Right lung (tissue), 10 donors: ENCODE measurements at places on chromosomes 5 and 9.

DNA sequence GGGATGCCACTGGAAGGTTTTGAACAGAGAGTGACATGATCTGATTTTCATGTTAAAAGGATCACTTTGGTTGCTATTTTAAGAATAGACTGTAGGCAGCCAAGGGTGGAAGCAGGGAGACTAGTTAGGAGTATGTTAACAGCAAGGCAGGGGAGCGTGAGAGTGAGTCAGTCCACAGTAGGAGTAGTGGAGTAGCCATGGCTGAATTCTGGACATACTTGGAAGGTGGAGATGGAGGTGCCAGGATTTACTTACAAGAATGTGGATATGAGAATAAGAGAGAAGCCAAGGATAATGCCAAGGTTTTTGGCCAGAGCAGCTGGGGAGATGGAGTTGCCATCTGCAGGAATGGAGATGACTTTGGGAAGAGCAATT is 118.8 kb downstream of the GALNT10 start:
- no peak for DNase-seq

GRCh38 chr9:108217431-108218349 is 638.1 kb downstream of the ACTL7B start:
- no peak for DNase-seq

- DNase-seq = peak; percentile 33
Measured at GRCh38 chr9:115456515-115456914, 338.6 kb upstream of the TNC start.

- DNase-seq = no peak
Measured at GRCh38 chr9:118331622-118332045, 627.4 kb downstream of the TLR4 start.

GRCh38 chr9:90034071-90034470 is 429.3 kb downstream of the GADD45G start:
- no peak for DNase-seq

DNA sequence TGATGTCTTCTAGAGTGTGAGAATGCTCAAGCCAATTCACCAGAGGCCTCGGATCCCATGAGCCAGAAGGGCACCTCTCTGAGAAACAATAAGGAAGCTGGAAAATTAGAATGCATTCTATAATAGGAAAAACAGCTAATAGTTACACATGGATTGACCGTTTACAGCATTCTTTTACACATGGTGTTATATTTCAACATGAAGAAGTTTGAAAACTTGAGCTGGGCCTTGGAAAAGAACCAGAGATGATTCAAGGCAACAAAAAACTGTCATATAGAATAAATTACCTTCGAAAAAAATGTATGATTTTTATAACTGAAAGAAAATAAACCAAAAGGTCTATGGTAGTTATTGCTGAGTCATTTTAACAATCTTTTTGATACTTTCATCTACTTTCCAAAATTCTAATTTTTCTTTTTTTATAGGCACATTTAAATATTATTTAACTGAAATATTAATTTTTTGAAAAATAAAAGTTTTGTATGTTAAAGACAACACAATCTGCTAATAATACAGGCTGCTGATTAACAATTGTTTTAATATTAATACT is 6.2 kb downstream of the SH3TC2 start:
- DNase-seq = no peak

DNA sequence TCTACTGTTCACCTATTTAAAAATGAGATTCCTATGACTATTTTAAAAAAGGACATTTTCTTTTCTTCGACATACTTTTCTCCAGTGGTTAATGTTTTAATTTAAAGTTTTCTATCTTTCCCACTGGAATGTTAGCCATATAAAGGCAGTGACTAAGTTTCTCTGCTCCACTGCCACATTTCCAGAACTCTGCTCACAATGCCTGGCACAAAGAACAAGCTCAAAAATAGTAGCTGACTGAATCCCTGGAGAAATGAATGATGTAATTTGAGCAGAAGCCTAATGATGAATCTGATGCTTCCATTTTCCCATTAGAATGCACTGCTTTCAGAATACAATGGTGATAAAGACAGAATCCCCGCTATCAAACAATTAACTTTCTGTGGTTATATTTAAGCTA is 817.8 kb downstream of the MTRR start:
- no peak for DNase-seq

DNA sequence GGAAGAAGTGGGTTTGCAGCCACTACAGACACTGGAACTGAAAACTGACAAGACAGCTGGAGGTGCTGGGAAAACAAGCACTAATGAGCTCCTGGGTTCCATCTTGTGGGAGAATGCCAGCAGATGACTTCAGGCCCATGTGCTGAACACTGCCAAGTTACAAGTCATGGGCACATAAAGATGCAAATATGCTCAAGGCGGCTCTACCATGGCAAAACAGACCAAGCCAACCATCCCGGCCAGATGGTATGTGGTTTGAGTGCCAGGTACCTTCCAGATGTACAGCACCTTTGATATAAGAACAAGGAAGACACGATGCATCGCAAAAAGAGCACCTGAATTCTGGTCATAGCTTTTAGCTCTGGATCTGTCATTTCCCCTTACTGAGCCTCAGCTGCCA is 19.9 kb downstream of the TNFSF8 start:
- no peak for DNase-seq

GRCh38 chr5:148398698-148399121 is 15.0 kb downstream of the FBXO38 start:
- no peak for DNase-seq

- DNase-seq = no peak
Measured at GRCh38 chr5:171839112-171839511, 53.5 kb downstream of the SMIM23 start.

GRCh38 chr5:180484813-180485212 is 9.4 kb upstream of the CNOT6 start:
- DNase-seq = no peak

DNA sequence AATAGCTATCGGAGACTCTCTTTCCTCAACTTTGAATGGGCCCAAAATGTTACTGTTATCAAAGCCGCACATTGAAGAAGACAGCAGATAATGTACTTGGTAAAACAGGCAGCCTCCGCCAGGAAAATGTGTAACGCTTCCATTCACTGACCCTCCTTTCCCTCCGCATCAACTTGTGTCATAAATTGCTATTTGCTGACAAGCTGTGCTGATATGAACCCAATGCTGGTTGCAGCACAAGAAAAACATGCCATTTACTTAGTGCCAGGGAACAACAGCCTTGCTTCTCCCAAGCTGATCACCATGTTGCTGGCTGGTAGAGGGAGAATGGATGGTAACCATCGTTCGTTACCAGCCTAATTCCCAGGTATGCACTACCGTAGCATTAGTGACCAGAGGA is 162.6 kb upstream of the PPP1R2B start:
- DNase-seq = no peak
